ENCODE measurements at places on chromosomes 6 and 20.

DNA sequence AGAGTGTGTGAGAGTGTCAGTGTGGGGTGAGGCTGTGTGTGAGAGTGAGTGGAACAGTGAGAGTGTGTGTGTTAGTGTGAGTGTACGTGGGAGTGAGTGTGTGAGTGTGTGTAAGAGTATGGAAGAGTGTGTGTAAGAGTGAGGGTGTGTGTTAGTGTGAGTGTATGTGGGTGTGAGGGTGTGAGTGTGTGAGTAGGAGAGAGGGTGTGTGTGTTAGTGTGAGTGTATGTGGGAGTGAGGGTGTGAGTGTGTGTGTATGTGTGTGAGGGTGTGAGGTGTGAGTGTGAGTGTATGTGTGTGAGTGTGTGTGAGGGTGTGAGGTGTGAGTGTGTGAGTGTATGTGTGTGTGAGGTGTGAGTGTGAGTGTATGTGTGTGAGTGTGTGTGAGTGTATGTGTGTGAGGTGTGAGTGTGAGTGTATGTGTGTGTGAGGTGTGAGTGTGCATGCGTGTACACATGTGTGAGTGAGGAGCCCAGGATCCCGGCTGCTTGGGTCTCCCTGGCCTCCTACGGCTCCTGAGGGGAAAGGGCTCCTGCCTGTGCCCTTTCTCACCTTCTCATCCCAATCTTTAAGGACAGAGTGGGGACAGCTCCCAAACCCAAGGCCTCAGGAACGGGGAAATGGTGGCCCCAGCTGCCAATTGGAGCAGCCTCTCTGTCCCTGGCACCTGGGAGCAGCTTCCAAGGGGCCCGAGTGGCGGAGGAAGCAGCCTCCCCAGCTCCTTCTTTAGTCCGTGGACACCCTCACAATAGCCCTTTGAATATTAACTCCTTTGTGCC, 100.2 kb downstream of the PSMB1 start:
- no peak for DNase-seq

DNA sequence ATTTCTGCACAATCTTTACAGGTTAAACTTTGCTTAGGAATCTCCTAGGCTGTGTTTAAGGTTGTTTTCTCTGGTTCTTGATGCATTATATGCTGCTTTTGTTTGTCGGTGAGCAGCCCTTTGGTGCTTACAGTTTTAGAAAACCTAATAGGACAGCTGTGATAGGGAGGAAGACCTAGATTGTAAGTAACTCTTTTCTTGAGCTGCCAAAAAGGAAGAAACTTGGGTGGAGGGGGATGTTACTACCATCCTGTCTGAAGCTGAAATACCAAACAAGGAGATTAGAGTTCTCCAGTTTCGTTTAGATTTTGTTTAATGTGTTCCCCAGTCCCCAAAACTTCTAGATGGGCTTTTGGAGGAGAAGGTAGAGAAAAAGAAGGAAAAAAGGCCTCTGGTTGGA, 72.0 kb downstream of the ANKS1A start:
- no peak for DNase-seq

DNA sequence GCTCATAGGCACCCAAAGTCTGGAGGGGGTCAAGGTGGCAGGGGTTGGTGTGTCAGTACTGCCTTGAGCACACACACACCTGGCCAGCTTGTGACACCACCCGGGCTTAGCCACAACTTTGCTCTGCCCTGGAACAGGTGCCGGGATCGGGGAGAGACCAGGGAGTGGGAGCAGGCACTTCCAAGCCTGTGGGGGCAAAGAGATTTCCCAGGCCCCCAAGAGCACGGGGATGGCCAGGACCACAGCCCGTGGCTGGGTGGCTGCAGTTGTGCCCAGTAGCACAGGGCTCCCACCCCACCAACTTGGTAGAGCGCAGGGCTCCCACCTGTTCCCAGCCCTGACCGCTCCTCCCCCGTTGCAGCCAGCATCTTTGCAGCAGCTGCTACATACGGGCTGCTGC, 40.4 kb downstream of the WASF1 start:
- no peak for DNase-seq

- no peak for DNase-seq
These were observed 1.2 kb downstream of the TPD52L1 start for GRCh38 chr6:125154761-125155135.

DNA sequence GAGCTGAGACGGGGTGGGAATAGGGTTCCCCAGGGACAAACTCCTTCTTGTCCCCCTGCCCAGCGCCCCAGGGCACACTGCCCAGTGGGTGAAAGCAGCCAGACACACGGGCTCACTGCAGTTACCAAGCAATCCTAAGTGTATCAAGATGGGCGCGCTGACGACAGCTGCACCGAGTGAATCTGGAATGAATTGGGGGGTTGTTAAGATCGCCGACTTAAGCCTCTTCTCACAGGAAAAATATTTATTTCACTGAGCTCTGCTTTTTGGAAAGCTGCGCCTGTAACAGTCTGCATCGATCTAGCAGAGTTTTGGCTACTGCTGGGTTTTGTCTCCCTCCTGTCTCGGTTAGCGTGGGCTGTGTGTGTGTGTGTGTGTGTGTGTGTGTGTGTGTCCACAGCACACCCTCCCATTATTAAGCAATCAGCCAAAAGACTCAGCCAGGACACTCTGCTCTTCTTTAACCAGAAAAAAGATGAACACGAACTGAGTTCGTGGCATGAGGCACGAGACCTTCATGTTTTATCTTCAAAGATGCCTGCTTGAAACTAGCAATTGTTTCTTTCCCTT, 35.9 kb downstream of the RIPOR3 start:
- no peak for DNase-seq

GRCh38 chr20:10314198-10314597, 95.6 kb downstream of the SNAP25 start:
- DNase-seq: no peak

- DNase-seq: no peak
These were observed 1681.5 kb downstream of the HACE1 start for GRCh38 chr6:103178193-103178592.

DNA sequence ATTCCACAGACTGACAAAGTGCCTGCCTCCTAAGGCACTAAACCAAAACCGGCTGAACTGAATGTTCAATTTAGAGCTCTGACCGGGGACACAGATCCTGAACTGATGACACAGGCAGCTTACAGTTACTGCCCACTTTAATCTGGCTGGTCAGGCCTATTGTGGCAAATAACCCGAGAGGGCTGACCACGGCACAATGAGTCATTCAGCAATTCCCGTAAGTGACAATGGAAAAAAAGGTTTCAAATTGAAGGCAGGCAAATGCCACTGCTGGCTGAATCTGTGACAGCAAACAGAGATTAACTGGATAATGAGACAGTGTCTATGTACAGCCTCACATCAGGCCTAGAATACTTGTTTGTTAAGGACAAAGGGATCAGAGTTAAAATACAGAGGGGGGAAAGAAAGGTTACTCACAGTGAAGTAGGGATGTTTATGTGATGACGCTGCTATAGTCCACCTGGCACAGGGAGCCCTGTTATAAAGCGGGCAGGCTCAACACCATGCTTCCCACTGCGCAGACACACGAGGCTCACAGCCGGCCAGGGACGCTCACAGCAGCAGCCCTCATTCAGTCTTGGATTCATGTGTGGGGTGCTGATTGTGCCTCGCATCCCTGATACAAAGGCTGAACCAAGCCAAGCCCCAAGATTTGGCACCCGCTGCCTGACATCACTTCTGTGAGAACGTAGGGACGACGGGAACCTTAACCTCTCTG, 54.4 kb downstream of the RTN4IP1 start:
- DNase-seq: no peak

DNA sequence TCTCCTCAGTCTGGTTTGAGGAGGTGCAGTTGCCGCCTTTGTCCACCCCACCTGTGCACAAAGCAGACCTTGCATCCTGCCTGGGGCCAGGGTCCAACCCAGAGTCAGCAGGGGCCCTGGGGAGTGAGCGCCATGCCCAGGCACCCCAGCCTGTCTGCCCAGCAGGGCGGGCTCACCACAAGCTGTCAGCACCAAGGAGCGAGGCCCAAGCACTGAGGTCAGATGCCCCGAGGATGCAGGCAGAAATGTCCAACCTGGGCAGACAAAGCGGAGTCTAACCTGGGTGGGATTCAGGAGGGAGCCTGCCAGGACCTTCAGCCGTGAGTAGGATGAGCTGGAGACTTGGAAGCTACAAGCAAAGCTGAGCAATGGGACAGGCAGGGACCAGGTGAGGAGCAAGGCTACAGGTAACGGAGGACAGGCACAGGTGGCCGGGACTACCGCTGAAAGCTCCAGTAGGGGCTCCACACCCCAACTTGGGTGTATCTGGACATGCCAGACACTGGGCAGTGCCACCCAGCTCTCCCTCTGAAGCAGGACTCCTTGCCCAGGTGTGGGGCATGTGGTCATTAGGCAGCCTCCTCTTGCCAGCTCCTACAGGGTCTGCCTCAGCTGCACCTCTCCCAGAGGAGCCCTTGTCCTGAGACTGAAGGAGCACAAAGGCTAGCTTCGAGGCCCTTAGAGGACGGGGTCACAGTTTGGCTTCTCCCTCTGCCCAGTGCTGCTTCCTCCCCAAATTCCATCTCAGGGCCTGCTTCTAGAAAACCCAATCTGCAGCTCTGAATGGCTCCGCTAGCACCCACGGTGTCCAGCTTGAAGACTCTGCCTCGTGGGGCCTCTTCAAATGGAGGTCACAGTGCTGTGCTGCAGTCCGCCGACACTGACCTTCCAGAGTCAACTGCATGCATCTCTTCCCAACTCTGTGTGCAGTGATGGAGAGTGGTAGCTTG, 210.6 kb upstream of the CDYL start:
- DNase-seq: no peak

GRCh38 chr20:42482808-42483207, 706.9 kb downstream of the PTPRT start:
- no peak for DNase-seq

DNA sequence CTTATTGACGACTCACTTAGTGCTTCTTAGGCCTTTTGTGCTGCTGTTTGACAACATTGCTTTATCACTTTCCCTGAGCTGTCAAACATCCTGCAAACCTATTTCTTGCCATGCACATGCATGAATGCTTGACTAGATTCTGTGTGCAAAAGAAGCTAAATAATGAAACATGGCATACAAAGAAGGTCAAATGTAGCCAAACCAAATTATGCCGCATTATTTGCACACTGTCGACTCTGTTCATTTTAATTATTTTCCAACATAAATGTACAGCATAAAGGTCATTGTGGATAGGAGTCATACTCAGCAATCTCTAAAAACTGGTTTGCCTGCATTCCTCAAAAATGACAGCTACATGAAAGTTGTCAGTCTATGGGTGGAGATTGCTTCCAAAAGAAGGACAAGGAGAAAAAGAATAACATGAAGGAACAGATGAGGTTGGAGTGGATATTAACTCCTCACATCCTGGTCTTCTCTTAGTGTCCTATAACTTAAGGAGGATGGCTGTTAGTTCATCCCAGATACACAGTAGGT, 123.1 kb upstream of the STXBP5 start:
- DNase-seq: no peak

DNA sequence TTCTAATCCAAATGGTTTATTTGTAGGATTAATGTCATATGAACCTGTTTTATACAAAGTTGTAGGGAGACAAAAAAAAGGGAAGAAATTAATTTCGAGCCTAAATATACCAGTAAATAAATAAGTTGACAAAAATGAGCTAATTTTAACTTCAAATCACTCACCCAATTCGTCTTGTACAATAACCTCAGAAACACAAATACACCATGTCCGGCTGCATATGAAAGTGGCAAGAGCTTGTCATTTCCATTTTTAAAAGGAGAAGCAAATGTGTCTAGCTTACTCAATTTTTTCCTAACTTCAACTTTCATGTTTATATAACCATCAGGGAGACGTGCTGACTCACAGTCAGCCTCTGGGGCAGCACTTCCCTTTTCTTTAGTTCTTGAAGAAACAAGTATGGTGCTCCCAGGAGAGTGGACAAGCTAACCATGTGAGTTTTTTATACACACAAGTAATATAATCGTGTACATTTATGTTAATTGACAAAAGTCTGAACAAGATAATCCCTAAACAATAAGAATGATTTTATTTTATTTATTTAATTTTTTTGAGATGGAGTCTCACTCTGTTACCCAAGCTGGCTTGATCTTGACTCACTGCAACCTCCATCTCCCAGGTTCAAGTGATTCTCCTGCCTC, 55.5 kb upstream of the SGK1 start:
- DNase-seq: no peak

GRCh38 chr6:21598674-21599023, 5.1 kb downstream of the SOX4 start:
- DNase-seq: no peak

GRCh38 chr20:59961423-59961822, 3.2 kb downstream of the CDH26 start:
- no peak for DNase-seq

DNA sequence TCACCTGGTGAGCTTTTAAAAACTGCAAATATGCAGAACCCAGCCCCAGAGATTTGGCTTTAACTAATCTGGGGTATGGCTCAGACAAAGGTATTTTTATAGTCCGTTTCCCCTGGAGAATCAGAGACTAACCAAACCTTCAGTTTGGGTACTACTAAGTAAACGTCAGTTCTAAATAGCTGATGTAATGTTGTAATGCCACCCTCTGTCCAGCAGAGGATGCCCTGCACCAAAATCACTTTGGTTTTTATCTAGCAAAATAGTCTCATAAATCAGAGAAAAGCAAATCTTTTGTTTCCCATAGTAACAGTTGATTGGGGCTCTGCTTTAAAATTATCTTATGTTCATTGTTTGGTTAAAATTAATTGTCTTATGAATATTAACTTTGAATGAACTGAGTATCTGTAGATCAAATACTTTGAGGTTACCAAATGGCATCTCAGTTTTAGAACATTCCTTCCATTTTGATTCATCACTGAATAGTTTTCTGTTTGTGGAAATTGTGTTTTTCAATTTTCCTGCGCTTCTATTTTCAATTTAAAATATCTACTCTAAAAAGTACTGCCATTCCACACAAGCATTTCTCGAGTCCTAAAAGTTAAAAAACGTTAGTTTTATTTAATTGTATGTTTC, 278.3 kb upstream of the PLCB4 start:
- no peak for DNase-seq

GRCh38 chr20:41095110-41095969, 42.0 kb upstream of the PLCG1 start:
- peak; percentile 2 for DNase-seq

DNA sequence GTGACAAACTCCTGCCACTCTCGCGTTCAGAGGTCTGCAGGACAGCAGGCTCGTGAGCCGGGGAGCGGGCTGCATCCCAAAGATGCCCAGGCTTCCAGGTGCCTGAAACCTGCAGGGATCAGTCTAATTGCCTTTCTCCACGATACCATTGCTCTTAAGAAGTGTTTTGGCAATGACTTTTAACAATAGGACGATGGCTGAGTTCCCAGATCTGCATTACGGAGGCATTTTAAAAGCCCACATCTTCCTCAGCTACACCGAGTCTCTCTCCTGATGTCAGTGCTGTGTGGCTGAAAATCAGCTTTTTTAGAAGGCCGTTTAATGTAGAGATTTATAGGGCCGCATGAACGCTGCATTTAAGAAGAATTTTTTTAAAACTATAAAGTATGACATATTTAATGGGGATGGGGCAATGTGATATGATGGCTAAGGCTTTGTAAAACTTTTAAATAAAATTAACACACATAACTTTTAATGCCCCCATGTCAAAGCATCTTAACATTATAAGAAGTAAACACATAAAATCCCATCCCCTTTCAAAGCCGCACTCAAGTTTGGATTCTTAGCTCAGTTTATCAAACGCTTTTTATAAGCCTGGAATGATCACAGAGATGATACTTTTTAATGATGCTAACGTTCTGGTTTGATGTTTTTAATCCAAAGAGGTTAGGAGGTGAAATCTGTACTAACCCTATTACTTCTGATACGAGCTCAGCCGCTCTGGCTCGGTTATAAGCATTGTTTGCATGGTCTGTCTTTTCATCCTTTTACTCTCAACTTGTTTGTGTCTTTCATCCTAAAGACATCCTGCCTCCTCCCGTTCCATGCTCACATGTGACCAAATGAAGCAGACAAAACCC, 386.0 kb downstream of the SMOC2 start:
- DNase-seq: no peak

GRCh38 chr6:81772741-81773140, 20.3 kb upstream of the TENT5A start:
- DNase-seq: no peak

All from C1 segment of cervical spinal cord (tissue), 14 donors.